ENCODE measurements at places on chromosomes 1 and 21.

DNA sequence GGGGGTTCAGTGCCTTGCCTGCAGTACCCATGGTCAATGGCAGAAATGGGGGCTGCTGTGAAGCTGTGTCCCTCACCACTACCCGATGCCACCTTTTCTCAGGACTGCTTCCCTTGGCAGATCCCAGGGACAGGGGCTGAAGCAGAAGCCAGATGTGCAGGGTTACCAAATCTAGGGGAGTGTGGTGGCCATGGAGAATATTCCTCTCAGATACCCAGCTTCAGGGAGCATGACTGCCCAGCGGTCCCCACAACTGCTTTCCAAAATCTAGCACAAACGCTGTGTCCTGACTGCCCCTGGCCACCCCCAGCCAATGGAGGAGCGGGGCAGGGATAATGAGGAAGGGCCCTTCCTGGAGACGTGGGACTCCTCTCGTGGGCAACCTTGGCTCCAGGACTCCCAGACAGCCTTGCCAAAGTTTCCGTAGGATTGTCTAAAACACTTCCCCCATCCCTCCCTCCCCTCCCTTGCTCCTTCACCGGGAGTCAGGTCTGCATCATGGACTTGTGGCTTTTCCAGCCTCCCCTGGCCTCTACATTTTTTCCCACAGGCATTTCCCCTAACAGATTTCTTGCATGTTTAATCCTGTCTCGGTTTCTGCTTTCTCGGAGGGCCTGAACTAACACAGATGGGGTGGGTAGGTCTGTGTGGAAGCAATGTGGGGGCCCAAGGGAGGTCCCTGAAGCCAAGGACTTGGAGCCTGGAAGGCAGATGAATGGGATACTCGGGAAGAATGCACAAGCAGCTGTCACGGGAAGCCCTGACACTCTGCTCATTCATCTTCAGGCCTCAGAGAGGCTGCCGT is 80.5 kb downstream of the OMA1 start:
- DNase-seq, result no peak

GRCh38 chr1:85569737-85570404 is 10.7 kb upstream of the CCN1 start:
- no peak for DNase-seq

DNA sequence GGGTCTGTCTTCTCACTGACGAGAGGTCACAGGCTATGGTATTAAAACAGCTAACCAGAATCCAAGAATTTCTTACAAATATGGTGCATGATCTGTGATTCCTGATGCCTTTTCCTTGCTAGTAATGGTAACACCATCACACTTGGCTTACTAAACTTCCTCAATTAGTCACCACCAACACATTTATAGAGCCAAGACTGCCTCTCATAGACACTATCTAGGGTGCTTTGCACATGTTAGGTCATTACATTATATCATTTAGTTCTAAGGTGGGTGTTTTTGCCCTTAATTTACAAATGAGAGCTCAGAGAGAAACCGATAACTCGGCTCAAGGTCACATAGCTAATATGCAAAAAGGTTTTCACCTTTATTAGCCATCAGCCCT is 8.7 kb downstream of the KIF21B start:
- DNase-seq, result peak; percentile 60

- DNase-seq, result no peak
Measured at GRCh38 chr1:216356945-216357344, 66.3 kb downstream of the USH2A start.

- DNase-seq, result no peak
Measured at GRCh38 chr1:235078480-235079381, 49.9 kb downstream of the TOMM20 start.

- no peak for DNase-seq
Measured at GRCh38 chr1:57517587-57518374, 93.9 kb upstream of the DAB1 start.

GRCh38 chr1:99374109-99374508 is 109.8 kb downstream of the PLPPR4 start:
- no peak for DNase-seq

DNA sequence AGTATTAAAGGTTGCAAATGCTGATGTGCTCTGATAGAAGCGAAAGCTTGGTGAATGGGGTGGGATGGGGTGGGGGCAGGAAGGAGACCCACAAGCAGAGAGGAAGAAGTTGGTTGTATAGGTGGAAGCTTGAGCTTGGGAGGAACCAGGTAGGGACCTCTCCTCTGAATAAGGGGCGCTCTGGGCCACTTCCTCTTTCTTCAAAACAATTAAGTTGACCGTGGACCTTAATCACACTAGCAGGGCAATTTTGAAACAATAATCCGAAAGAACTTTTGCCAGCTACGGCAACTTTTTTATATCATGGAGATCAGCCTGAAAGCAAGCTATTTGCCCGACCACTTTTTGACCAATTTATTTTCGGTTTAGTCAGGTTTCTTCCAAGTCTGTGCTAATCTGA is 1.9 kb upstream of the DYRK1A start:
- DNase-seq, result no peak

DNA sequence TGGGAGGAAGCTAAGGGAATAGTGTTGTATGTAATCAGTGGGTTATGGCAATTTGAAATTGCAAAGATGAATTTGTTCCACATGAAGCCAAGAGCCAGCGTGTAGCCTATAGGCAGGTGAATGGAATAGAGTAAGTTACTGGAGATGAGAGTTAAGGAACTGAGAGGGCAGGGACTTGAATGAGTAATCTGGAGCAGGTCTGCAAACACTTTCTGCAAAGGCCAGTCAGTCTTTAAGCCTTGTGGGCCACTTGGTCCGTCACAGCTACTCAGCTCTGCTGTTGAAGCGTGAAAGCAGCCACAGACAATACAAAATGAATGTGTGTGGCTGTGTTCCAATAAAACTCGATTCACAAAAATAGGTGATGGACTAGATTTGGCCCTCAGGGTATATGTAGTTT is 29.2 kb downstream of the SZT2 start:
- no peak for DNase-seq

DNA sequence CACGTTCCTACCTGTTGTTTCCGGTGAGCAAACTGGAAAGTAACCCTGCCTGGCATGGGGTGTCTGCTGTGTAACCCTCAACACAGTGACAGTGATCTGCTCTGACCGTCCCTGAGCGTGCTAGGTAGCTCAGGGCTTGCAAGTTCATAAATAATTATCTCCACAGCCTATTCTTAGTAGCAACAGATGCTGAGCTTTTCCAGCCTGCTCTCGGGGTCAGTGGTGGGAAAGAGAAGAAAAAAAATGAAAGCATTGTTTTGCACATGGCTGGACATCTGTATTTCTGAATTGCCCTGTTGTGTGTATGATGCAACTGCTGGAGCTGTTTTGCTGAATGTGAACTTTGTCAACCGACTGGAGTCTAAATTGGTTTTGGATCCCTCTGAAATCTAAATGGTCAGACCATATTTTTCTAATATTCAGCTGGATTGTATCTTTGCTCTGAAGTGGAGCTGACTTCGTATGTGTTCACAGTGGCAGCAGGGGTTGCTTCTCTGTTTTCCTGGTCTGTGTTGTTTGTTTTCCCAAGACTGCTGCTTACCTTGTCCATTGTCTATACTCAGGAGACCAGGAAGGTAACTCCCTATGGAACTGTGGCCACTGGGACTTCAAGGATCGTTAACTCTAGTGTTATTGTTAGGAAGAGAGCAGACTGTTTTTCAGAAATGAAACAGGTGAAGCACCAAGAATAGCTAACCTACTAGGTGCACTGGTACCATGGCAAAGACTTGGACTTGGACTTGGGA is 27.0 kb downstream of the TGFB2 start:
- DNase-seq, result no peak

- DNase-seq, result peak; percentile 77
Measured at GRCh38 chr1:1157426-1157913, 16.2 kb upstream of the TTLL10 start.

GRCh38 chr1:6700853-6701436 is 671 bp downstream of the DNAJC11 start:
- DNase-seq, result no peak

DNA sequence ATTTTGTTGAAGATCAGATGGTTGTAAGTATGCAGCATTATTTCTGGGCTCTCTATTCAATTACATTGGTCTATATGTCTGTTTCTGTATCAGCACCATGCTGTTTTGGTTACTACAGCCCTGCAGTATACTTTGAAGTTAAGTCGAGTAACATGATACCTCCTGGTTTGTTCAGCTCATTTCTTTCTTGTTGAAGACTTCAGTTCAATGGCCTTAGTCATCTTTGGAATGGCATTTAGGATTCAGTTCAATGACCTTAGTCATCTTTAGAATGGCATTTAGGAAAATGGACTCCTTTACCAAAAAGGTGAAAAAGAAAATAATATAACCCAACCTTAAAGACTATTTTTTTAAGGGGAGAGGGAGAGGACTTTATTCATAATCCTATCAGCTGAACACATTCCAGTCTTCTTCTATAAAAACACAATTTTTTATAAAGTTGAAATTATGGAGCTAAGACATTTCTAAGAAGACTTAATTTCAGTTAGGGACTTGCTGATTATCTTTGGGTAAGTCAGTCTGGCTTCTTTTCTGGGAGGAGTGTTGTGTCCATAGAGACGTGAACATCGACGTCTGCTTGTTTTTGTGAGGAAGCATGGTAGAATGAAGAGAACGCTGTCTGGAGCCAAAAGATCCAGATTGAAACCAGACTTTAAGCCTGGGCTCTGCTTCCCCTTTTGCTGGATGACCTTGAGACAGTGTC is 48.3 kb downstream of the DDR2 start:
- no peak for DNase-seq

DNA sequence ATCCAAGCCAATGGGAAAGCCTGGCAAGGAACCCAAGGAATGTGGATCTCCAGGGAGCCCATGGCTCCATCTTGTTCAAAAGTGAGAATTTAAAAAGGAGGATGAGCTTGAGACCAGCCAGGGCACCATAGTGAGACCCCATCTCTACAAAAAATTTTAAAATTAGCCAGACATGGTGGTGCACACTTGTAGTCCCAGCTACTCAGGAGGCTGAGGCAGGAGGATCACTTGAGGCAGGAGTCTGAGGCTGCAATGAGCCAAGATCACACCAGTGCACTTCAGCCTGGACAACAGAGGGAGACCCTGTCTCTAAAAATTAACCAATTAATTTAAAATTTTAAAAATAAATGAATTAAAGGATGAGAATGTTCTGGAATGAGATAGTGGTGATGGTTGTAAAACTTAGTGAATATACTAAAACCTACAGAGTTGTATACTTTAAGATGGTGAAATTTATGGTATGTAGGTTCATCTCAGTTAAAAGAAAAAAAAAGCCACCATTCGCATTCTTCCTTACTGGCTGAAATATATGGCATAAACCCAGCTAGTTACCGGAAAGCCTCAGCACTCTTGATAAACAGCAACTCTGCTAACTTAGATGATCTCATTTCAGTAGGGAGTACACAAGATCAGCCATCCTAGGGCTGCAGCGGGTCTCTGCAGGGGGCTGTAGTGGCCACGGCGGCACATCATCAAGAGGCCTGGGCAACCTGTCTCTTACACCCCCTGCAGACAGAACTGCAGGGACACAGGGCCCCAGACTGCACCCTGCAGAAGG is 48.3 kb upstream of the H6PD start:
- DNase-seq, result no peak

DNA sequence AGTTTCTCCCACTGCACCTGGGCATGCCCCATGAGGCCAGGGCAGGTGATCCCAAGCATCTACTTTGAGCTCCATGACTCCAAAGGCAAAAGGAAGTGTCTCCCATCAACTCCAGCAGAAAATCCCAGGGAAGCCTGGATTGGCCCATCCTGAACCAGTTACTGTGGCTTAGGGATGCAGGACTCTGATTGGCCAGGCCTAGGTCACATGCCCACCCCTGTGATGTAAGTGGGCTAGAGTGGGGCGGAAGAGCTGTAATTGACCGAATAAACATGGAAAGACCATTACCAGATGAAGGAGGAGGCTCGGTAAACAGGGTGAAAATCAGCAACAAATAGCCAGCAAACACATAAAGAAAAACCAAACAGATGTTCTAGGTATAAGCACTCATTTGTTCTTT is 45.2 kb downstream of the MATN1 start:
- no peak for DNase-seq

DNA sequence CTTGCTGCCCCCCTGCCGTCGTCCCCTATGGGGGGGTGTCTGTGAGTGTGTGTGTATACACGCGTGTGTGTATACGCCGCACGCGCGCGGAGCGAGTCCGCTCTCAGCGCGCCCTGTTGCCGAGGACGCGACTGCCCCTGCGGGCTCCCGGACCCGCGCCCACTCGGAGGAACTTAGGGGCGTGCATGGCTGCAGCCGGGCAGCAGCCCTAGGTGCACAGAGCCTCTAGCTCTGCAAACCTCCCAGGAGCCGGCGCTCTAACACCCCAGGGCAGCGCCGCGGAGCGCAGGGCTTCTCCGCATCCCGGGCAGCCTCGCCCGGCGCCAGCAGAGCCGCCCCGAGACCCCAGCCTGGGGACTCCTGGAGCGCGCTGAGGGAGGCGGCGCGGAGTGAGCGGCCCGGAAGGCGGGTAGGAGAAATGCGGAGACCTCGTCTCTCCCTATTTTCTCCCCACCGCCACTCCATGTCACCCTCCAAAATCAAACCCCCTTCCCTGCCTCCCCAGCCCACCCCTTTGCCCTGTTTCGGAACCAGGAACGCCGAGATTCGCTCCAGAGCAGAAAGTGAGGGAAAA is 574 bp downstream of the ITPKB start:
- no peak for DNase-seq

DNA sequence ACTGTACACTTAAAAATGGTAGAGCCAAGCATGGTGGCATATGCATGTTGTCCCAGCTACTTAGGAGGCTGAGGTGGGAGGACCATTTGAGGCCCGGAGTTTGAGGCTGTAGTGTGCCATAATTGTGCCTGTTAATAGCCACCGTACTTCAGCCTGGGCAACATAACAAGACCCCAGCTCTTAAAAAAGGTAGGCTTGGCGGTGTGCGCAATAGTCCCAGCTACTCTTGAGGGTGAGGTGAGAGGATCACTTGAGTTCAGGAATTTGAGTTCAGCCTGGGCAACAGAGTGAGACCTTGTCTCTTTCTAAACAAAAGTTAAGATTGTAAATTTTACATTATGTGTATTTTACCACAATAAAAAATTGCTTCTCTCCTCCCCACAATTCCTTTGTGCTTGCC is 19.7 kb downstream of the FNBP1L start:
- DNase-seq, result no peak

GRCh38 chr21:45196620-45197019 is 91.1 kb downstream of the POFUT2 start:
- DNase-seq, result no peak

DNA sequence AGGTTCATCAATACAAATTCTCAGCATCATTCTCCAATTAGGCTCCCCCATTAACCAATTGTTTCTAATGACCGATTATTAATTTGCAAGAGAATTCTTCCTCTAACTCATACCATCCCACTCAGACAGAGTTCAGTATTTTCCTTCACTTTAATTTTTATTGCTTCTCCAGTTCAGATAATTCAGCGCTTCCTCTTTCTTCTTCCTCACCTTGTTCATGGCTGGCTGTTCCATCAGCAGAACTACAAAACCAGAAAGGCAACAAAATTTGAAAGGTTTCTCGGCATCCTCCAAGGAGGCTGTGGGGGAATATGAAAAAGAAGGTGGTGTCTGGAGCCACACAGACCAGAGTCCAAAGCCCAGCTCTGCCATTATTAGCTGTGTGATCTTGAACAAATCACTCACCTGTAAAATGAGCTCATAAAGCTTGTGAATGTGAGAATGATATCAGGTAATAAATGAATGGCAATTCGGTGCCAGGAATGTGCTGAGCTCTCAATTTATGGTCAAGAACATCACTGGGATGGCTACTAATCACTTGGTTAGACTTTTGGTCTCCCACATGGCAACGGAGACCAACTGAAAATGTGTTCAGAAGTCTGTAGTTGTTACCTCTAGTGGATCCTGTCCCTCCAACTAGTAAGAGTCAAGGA is 11.7 kb upstream of the ZNF436 start:
- no peak for DNase-seq

GRCh38 chr1:108972951-108973350 is 9.7 kb upstream of the CLCC1 start:
- DNase-seq, result no peak

Data from kidney capillary endothelial cell (primary cell).